Fibroblast of pulmonary artery (primary cell): ENCODE measurements at places on chromosomes 7 and 10.

GRCh38 chr10:6755781-6756460 lies 175.8 kb upstream of the PRKCQ start:
- DNase-seq: peak; percentile 49

DNA sequence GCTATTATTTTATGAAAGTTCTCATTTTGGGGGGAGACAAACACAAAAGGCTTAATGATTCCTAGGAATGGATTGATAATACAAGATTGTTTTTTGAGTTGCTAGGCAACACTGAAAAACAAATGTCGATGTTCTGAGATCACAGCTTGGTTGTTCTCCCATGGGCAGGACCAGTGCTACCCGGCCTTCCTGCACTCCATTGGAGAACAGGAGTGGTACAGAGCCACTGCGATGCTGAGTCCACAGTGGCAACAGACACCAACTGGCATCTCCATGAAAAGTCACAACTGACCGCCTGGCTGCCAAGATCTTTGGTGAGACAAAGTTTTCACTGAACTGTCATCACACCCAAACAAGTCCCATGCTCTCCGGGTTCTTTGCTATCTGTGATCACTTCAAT lies 68.9 kb upstream of the NMT2 start:
- DNase-seq: peak; percentile 79

GRCh38 chr10:26556748-26557640 lies 118.9 kb downstream of the APBB1IP start:
- DNase-seq: peak; percentile 74

- DNase-seq: no peak
Measured at GRCh38 chr10:77496941-77497420, 140.6 kb downstream of the KCNMA1 start.

DNA sequence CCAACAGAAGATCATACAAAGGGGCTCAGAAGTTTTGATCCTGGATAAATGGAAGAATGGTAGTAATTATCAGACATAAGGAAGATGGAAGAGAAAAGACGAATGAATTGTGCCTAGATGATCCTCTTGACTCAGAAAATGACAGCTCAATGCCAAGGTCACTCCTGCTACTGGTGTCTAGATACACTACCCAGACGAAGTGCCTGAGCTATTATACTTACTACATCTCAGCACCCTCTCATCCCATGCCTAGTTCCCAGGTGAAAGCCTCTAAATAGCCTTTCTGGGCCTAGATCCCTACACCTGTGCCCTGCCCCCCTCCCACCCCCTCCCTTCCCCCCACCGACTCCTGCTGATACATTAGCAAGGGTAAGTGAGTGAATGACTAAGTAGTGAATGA lies 25.5 kb downstream of the PDE1C start:
- no peak for DNase-seq

DNA sequence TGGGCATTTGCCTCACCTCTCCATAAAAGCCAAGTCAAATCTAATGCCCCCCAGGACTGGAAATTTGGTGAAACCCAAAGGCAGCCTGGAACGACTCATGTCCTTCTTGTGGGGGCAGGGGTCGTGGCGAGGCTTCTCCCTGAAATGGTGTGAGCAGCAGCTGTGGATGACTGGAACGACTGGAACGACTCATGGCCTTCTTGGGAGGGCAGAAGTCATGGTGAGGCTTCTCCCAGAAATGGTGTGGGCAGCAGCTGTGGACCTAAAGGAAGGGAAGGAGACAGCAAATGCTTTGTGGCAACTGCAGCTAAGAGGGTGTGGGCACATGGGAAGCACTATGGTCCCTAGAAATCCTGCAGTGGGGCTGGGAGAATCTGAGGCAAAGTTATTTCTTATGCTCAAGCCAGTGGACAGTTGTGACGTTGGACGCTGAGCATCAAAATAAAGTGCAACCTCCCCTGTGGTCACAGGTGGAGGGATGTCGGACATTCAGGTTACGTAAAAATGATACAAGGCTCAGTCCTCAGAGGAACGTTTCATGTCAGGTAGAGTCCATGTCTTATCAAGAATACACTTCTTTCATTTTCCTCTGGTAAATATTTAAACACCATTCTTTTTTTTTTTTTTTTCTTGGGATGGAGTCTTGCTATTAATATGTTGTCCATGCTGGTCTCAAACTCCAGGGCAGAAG lies 107.0 kb upstream of the KIF5B start:
- no peak for DNase-seq

DNA sequence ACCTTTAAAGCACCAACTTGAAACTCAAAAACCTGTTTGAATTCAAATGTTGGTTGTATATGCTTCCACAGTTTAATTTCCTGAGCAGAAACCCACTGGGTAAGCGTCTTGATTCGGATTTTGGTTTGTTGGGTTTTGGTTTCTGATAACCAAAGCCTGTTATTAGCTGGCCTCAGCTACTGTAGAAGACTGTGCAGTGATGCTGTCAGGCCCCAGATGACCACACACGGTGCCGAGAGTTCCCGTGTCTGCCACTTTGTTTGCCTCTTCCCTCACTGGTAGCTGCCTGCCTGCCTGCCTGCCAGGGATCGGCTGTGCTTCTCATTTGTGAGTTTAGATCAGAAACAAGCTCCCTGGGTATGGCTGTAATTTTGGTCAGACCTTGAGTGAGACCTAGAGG lies 5.6 kb downstream of the MDH2 start:
- no peak for DNase-seq

GRCh38 chr10:131848741-131849590 lies 51.8 kb upstream of the PPP2R2D start:
- no peak for DNase-seq

GRCh38 chr10:87594864-87595263 lies 64.8 kb upstream of the PAPSS2 start:
- DNase-seq: no peak

- DNase-seq: peak; percentile 51
Measured at GRCh38 chr7:30479202-30480120, 877 bp upstream of the NOD1 start.

- DNase-seq: no peak
Measured at GRCh38 chr7:50300336-50300735, 4.2 kb upstream of the IKZF1 start.

GRCh38 chr7:24701261-24702235 lies 55.7 kb downstream of the GSDME start:
- DNase-seq: peak; percentile 79

DNA sequence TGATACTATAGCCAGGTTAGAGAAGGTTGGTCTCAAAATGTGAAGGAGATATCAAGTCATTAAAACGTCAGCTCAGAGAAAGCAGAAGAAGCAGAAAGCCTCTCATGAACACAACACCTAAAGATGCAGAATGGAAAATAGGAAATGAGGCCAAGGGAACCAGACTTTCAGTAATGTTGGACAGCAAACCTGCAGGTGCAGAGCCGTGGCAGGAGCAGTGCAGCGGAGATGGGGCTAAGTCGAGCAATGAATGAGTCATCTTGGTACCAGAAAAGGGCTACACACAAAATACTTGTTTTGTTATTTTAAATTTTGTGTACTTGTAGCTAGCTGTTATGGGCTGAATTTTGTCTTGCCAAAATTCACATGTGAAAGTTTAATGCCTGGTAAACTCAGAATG lies 479.6 kb upstream of the POM121L12 start:
- DNase-seq: no peak

DNA sequence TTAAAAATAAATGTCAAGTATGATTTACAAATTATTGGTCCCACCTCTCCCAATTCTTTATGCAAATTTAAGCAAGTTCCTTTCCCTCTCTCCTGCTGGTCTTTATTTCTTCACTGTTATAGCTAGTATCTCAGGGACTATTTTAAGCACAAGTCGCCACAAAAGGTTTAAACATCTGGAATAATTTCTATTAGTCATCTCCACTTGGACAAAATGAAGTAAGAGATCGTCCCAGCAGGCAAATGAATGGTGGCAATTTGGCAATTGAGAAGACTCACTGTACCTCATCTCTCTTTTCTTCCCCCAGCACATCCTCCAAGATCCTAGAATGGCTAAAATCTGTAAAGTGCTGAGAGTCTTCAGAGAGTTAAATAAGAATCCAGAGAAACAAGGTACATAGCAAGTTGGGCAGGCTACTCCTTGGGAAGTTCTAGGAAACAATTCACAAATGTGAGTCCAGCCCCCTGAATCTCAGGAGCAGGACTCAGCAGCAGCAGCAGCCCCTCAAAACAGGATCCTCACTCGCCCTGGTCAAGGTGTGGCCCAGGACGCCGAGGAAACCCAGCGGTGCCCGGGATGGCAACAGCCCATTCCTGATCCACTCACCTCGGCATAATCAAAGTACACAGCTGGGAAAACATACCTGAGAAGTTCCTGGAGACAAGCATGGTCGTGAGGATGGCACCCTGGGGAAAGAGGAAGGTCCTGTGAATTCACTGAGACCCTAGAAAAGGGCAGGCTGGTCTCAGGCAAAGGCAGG lies 30.3 kb upstream of the NDST2 start:
- peak; percentile 9 for DNase-seq

DNA sequence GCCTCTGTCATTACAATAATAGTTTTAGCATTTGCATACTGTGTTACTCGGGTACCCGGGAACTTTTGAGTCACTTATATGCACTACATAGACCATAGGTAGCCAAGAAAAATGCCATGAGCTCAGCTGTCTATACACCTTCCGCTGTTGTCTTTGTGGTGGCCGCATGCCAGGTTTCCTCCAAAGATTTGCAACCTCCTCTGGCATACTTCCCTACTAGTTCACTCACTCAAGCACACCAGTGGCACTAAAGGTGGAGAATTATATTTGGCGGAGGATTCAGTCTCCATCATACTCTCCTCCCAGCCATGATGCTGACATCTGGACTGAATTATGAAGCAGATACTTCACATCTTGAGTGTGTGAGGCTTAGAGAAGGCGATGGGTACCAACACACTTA lies 35.6 kb upstream of the GRB10 start:
- DNase-seq: no peak

- no peak for DNase-seq
Measured at GRCh38 chr7:22318376-22318775, 38.6 kb downstream of the RAPGEF5 start.
